ENCODE measurements at places on chromosomes 13 and 19. TPM values are rescaled to one million over a fixed set of nuclear protein-coding genes. Genes with fewer than 3 reads are reported as not detected.

Gene ZNF700
- total RNA-seq, result 3.3 TPM

Gene ERF
- total RNA-seq, result 33.5 TPM

Gene NAPSA
- 0.05 TPM for total RNA-seq

Gene OLFM2
- 1.7 TPM for total RNA-seq

Gene PLEKHG2
- 14.1 TPM for total RNA-seq

Gene PRSS57
- total RNA-seq, result not detected

Gene CEACAM8
- not detected for total RNA-seq

Gene ZNF135
- 3.8 TPM for total RNA-seq

Gene CYP4F2
- total RNA-seq, result not detected

Gene LIN7B
- total RNA-seq, result 23.4 TPM

Gene GSX1
- not detected for total RNA-seq

Gene SIGLECL1
- not detected for total RNA-seq

Gene KCTD4
- total RNA-seq, result 0.11 TPM

Gene PEAK3
- total RNA-seq, result 0.77 TPM

Gene CEACAM4
- 0.25 TPM for total RNA-seq

Gene CYP2A6
- total RNA-seq, result not detected

Gene GTF3A
- 176 TPM for total RNA-seq

Gene RFXAP
- 4.2 TPM for total RNA-seq

All from left ventricle myocardium inferior (tissue), 1 donor.